ENCODE measurements at places on chromosomes 11 and 22. TPM values are rescaled to one million over a fixed set of nuclear protein-coding genes. Genes with fewer than 3 reads are reported as not detected.

Gene RAG2
- not detected for total RNA-seq

Gene KCNA4
- total RNA-seq, result not detected

GRCh38 chr11:78292109-78292803 lies 103.5 kb downstream of the USP35 start:
- no peak for DNase-seq

DNA sequence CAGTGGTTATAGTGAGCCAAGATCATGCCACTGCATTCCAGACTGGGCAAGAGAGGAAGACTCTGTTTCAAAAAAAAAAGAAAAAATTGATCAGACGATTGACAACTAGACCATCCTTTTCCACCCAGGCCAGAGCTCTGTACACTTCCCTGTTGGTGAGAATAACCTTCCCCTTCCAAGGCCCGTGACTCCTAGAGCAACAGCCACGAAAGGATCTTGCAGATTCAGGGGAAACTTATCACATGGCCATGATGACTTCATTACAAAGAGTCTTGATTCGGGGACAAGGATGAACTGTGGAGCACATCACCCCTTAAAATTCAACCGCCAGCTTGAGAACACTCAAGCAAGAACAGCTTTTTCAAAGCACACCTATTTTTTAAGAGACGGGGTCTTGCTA lies 10.3 kb downstream of the CD5 start:
- no peak for DNase-seq
